ENCODE measurements at places on chromosomes 16 and 17.

- no peak for DNase-seq
Observed at GRCh38 chr17:792277-792676, 10.1 kb downstream of the MRM3 start.

- DNase-seq = peak; percentile 52
Observed at GRCh38 chr17:48012151-48012520, 25.5 kb downstream of the COPZ2 start.

- DNase-seq = peak; percentile 37
Observed at GRCh38 chr16:19601083-19601976, 45.8 kb downstream of the VPS35L start.

DNA sequence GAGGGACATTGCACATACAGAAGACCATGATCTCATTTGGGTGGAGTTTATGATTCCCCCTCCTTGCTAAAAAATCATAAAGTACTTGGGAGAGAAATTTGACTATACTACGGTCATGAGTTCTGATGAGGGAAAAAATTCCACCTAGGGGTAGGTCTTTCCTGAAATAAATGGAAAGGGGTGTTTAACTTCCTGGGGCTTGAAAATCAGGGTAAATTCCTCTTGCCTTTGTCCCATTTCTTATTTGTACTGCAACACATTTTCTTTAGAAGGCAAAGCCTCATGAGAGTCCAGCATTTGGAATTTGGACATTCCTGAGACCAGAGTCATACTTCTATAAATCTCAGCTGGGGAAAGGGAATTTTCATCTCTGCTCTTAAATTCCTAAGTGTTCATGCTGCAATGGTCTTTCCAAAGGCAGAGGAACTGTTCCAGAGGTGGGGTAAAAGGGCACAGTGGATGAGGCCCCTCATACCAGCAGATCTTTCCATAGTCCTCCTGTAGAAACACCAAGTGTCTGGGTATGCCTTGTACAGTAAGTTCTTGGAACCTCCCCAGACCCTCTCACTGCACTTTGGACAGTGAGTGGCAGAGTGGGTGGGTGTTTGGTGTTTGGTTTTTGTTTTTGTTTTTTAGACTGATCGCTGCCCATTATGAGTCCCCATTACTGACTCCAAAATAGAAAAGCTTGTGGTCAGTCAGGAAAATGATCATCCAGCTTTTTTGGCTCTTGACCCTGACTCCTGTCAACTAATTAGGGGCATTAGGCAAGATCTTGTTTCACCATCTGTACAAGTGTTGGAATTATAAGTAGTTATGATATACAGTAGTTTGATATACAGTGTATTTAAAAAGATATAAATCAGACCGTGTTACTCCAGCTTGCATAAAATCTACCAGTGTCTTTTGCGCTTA, 6.0 kb downstream of the LYRM1 start:
- DNase-seq = no peak

- DNase-seq = no peak
Observed at GRCh38 chr17:33955461-33955860, 299.6 kb upstream of the CCL2 start.

DNA sequence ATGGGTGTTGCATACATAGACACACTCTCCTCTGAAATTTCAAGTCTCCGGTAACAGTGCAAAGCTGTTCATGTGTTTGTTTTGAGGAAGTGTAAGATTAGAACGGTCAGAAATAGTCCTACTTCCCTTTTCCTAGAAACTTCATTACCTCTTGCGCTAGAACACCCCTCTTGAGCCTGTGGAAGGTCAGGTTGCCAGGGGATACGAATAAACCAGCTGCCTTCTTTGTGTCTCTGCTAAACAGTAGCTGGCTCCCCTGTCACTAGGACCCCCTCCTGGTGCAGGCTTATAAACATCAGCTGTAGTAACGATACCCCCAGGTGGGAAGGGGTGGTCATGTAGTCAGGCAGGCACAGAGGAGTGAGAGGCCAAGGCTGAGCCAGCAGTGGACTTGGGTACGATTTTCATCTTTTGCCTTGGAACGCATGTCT, 113.4 kb upstream of the RCVRN start:
- DNase-seq = no peak

- DNase-seq = no peak
Observed at GRCh38 chr16:85878875-85879274, 20.1 kb upstream of the IRF8 start.

Data from hematopoietic multipotent progenitor cell (in vitro differentiated cells).